Body of pancreas (tissue), 4 donors: ENCODE measurements at places on chromosomes 3 and 15. TPM values are rescaled to one million over a fixed set of nuclear protein-coding genes. Genes with fewer than 3 reads are reported as not detected.
A peak's percentile ranks its signal among the peaks of the same experiment; 100 is the strongest.

The GMNC gene
- 1.3 TPM for total RNA-seq

DNA sequence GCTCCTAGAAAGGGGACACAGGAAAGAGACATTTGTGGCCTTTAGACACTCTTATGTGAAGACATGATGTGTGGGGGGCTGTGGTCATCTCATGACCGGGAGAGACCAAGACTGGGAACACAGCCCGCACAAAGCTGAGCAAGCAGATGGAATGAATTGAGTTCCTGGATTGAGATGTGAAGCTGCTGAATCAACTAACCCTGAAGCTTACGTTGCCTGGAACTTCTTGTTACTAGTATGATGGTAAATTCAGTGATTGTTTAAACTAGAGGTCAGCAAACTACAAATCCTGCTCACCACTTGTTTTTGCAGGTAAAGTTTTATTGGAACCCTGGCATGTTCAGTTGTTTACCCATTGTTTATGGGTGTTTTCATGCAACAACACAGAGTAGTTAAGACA is 83.4 kb upstream of the BHLHE40 start:
- H3K27ac ChIP-seq = no peak overlapping the region
- DNase-seq = no peak
- peaks cover 32% of the 10 kb centered on the region for H3K4me1 ChIP-seq
- no peaks in the 10 kb centered on the region for H3K36me3 ChIP-seq
- no peak overlapping the region for H3K4me3 ChIP-seq
- no peaks in the 10 kb centered on the region for H3K27me3 ChIP-seq

- H3K4me1 ChIP-seq = no peaks in the 10 kb centered on the region
- H3K27me3 ChIP-seq = no peaks in the 10 kb centered on the region
- H3K4me3 ChIP-seq = no peak overlapping the region
- no peaks in the 10 kb centered on the region for H3K36me3 ChIP-seq
These were observed 171.9 kb upstream of the CADPS start for GRCh38 chr3:63047068-63047467.

GRCh38 chr15:39270221-39270855 is 310.5 kb upstream of the THBS1 start:
- no peaks in the 10 kb centered on the region for H3K36me3 ChIP-seq
- DNase-seq = no peak
- H3K27me3 ChIP-seq = no peaks in the 10 kb centered on the region
- peaks cover 70% of the 10 kb centered on the region for H3K4me1 ChIP-seq

- no peak for DNase-seq
- no peaks in the 10 kb centered on the region for H3K4me1 ChIP-seq
- H3K36me3 ChIP-seq = no peaks in the 10 kb centered on the region
- H3K4me3 ChIP-seq = no peak overlapping the region
- H3K27ac ChIP-seq = no peak overlapping the region
These were observed 59.7 kb upstream of the LRRN1 start for GRCh38 chr3:3739330-3740060.

- peaks cover 42% of the 10 kb centered on the region for H3K4me1 ChIP-seq
- H3K27ac ChIP-seq = no peak overlapping the region
- DNase-seq = no peak
These were observed 2.5 kb downstream of the KLHL25 start for GRCh38 chr15:85792102-85792731.

- peaks cover 23% of the 10 kb centered on the region for H3K4me1 ChIP-seq
- peak overlapping the region; percentile 63 for H3K4me3 ChIP-seq
- no peaks in the 10 kb centered on the region for H3K36me3 ChIP-seq
- no peaks in the 10 kb centered on the region for H3K27me3 ChIP-seq
- peak; percentile 51 for DNase-seq
These were observed 684 bp downstream of the SLTM start for GRCh38 chr15:58932710-58933280.
